ENCODE measurements at places on chromosomes 5 and 9.

GRCh38 chr5:165775111-165775510 is 2269.7 kb downstream of the MAT2B start:
- DNase-seq: no peak

DNA sequence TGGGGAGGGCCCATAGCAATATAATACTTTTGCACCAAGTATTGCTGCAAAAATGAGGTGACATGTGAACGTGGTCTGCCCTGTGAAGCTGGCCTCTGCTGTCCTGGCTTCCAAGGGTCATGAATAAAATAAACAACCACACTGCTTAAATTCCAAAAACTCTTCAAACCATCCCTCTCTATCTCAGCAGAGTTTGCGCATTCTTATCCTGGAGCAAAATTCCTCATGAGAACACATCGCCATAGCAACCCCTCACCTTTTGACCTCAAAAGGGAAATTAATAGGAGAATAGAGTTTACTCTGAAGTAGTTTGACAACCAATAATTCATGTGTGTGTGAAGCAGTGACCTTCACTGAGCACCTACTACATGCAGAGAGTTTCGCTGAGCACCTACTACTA is 342.9 kb downstream of the SPOCK1 start:
- DNase-seq: no peak

GRCh38 chr5:9547122-9547947 is 1.5 kb upstream of the SEMA5A start:
- peak; percentile 81 for DNase-seq

GRCh38 chr5:6328173-6328572 is 50.2 kb downstream of the MED10 start:
- DNase-seq: peak; percentile 54

DNA sequence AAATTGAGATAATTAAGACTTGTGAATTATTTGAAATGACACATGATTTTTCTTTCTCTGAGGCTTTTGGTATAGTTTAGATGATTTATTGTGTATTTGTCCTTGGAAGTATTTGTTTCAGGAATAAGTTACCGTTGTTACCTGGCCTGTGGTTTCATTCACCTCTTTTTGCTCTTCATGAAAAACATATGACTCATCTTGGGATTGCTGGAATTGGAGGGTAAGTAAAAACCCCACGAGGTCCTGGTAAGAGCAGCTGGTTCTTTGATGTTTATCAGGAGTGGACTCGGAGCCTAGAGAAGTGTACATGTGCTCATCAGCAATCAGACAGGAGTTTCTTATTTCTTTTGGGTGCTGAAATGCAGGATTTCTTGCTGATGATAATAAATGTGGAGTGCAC is 275.3 kb downstream of the PSAT1 start:
- no peak for DNase-seq

GRCh38 chr5:124182133-124182532 is 564.3 kb downstream of the ZNF608 start:
- no peak for DNase-seq

GRCh38 chr9:9216934-9217333 is 1395.9 kb downstream of the PTPRD start:
- DNase-seq: no peak

GRCh38 chr9:115615000-115615401 is 497.0 kb upstream of the TNC start:
- no peak for DNase-seq

DNA sequence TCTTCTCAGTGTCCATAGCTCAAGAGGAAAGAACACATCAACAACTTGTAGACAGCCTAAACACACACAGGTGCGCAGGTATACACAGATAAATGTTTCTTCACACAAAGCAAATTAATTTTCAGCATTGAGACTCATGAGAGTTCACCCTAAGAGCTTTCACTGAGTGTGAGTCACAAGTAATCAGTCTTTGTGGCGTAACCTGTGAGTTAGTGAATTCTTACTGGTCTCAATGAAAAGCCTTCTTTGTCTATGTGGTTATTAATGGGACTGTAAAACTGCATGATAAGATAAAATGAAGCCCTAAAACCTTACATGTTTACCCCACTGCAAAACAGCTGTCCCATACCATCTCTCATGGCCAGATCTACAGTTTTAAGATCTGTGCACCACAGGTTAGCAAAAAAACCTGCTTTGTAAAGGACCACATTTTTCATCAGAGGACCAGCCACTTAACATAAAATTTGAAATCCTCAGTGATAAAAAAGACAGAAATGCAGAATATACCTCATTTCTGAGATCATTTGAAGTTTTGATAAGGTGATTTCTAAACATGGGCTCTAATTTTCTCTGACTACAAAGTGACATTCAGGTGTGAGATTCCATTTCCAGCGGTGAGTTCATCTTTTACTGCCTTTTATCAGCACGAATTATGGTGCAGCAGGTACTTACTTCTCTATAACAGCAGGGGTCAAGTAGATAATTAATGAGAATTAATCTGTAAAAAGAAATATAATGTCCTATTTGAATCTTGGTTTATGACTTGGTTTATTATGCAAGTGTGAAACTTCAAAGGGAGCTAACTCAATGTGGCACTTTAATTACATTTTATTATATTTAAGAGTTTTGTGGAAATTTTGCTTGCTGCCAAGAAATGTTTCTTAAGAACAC is 335.7 kb upstream of the PIK3R1 start:
- DNase-seq: no peak

- no peak for DNase-seq
These were observed 23.2 kb downstream of the AHRR start for GRCh38 chr5:344668-345067.

GRCh38 chr9:91199739-91200497 is 161.8 kb downstream of the AUH start:
- no peak for DNase-seq

Measured in right forelimb (tissue), 1 donor.